ENCODE measurements at places on chromosomes 2 and 18.
A peak's percentile ranks its signal among the peaks of the same experiment; 100 is the strongest.

GRCh38 chr2:190717764-190718651 lies 69.1 kb downstream of the NAB1 start:
- DNase-seq = no peak

DNA sequence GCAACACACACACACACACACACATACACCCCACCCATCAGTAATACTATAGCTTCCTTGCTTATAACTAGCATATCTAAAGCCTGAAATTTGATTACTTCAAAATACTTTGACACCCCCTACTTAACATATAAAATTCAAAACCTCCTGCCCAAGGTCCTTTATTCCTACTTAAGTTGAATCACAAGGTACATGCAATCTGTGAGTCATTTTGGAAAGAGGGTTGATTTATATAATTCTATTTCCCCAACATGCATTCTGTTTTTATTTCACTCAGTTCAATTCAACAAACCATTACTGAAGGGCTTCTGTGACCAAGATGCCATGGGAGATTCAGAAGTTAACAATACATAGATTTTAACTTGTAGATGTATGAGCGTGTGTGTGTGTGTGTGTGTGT lies 420.7 kb downstream of the METTL4 start:
- DNase-seq = no peak

DNA sequence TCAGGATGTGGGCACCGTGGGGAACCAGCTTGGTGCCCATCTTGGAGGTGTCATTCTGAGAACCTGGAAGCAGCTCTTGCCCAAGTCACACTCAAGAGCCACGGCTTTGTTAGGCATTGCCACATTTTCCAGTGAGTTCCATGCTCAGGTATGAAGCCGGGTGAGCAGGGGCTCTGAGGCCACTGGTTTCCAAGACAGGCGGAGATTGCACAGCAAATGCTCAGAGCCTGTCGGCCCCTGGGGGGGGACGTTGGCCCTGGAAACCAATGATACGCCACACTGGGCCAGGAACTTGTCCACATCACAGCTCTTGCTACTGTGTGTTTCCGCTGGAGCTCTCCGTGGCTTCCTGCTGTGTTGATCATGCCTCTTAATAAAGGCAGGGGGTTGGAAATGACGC lies 52.5 kb upstream of the SALL3 start:
- no peak for DNase-seq

DNA sequence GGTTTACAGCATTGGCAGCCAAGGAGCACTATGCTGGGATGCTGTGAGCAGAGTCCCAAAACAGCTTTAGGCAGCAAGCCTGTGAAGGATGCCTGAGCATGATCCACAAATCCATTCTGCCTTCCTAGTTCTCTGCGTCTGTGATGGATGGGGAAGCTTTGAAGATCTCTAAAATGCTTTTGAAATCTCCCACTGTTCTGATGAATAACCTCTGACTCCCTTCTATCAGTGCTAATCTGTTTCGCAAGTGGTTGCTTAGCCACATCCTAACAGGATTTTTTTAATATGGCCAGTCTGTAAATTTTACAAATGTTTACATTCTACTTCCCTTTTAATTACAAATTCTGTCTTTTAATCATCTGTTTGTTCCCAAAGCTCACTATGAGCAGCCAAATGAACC lies 319.2 kb downstream of the GULP1 start:
- no peak for DNase-seq

DNA sequence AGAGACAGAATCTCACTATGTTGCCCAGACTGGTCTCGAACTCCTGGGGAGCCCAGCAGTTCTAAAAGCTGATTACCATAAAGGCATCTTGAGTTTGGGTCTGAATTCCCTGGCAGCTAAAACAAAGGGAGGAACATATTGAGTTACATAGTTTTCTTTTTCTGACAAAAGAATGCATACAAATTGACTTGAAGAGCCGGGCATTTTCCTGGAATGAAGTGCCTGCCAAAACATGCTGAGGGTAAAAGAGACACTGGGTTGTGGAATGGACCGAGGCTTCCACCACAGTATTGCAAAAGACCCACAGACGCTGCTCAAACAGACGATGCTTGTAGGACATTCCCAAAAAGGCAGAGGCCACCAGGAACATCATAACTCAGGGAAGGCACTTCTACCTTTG lies 35.1 kb upstream of the ROCK2 start:
- no peak for DNase-seq

DNA sequence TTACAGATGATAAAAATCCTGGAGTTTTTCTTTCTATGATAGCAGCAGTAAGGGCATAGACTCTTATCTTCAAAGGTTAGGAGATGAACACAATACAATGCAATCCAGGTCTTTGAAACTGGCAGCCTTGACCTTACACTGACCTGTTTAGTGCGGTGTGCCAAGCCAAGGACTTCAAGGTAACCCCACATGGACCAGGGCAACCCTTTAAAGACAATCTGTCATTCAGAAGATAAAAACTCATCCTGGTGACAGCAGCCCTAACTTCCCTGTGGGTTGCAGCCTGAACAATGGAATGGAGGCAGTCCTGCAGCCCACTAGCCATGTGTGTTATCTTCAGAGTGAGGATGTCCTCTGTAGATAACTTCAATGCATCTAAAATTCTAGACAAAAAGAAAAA lies 78.1 kb downstream of the RTTN start:
- DNase-seq = peak; percentile 34

- DNase-seq = no peak
These were observed 8.7 kb upstream of the ACSL3 start for GRCh38 chr2:222851956-222852617.

DNA sequence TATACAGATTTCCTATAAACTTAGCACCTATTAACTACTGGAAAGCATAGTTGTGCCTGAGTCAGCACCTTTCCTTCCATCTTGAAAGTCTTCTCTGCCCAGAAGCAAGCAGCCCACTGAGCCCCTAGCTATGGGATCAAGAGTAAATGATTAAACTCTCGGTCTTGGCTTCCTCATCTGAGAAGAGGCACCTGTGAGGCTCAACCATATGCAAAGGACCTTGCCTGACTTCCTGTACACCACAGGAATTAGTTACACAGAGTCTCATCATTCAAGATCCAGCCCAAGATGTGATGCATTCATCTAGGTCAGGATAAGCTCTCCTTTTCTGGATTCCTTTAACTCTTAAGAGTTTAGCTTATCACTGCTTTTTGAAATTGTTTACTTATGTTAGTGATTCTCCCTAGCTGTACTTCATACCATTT lies 96.0 kb downstream of the CDH2 start:
- DNase-seq = no peak

DNA sequence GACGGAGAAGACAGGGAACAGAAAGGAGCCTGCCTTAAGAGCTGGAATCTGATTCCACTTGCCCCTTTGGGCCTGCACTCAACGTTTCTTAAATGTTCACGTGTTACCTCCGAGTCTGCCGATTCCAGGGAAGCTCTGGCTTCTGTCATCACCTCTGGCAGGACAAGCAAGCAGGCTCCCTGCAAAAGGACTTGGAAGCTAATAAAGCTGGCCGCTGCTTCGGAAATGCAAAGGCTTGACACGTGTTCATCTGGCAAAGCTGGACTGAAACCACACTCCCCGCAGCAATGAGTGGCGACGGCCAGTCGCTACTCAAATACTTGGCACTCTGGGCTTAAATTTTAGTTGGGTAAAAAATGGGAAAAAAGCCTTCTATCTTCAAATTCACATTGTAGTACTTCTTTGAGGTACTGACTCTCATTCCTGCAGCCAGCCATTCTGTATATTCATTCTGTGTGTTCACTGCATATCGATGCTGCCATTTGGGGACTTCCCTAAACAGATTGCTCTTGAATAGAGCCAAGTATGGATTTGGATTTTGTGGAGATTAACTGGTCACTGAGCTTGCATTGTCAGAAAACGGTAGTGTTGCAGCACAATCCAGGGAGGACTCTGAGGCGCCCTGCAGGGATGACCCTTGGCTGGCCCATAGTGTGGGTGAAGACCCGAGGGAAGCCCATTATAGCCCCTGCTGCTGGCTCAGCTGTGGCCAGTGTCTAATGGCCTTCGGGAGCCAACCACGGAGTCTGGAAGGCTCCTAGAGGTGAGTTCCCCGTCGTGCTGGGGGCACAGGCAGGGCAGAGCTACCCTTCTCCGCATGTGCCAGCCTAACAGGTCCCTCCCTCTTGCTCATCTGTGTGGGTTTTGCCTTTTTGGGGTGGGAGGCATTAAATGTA lies 231.5 kb downstream of the PRKCE start:
- no peak for DNase-seq

DNA sequence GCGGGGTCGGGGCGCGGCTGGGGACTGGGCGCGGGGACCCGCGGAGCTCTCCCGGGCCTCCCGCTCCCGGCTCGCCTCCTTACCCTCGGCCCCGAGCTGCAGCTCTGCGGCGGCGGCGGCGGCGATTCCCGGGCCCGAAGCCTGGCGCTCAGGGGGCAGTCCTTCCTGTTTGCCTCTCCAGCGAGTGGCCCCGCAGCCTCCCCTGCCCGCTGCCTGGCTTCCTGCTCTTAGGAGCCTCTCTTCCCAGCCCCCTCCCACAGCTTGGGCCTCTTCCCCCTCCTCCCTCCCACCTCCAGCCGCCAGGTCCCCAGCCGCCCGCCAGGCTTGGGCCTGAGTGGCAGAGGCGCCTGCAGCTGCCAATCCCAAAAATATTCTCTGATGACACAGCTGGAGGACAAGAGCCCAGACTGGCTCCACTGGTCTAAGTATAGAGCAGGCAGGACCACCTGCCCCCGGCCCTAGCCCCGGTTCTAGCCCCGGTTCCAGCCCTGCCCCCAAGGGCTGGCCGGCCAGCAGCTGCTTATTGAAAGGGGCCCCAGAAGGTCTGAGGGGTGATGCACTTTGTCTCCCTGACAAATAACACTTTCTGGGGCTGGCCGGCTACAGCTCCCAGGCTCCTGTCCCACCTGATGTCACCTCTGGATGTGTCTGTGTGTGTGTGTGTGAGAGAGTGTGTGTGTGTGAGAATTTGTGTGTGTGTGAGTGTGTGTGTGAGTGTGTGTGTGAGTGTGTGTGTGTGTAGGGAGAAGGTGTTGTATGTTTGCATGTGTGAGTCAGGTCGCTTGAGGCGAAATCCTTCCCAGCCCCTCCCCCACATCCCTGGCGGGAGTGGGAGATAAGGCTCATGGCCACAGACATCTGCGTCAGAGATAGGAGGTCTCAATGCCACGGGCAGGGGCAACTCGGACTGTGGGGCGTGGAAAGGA lies at the start of gene OBSL1:
TSS of gene OBSL1 (minus strand) at position 229 of the 926 bp plus-strand sequence. CDS start 307 bp downstream, outside the sequence.
- peak; percentile 91 for DNase-seq

DNA sequence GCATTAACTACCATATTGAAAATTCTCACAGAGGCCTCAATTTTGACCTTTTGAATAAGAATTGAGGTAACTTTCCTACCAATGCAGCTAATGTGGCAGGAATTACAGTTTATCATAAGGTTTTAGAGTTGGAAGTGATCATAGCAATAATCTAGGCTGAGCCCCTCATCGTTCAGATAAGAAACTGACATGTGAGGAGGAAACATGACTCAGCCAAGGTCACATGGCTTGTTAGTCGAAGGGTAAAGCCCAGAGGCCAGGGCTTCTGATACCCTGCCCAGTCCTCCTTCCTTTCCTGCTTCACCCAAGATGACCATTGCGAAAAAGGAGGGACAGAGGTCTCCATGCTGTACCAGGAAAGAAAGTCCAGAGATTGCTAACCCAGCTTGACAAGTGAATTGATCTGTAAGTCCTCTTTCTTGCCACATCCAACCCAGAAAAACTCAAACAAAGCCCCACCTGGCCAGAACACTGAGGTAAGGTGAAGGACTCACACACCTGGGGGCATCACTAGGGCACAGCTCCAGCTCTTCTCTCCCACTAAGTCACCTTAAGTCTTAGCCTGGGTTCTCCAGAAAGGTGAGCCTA lies 174.8 kb downstream of the EN1 start:
- DNase-seq = no peak

DNA sequence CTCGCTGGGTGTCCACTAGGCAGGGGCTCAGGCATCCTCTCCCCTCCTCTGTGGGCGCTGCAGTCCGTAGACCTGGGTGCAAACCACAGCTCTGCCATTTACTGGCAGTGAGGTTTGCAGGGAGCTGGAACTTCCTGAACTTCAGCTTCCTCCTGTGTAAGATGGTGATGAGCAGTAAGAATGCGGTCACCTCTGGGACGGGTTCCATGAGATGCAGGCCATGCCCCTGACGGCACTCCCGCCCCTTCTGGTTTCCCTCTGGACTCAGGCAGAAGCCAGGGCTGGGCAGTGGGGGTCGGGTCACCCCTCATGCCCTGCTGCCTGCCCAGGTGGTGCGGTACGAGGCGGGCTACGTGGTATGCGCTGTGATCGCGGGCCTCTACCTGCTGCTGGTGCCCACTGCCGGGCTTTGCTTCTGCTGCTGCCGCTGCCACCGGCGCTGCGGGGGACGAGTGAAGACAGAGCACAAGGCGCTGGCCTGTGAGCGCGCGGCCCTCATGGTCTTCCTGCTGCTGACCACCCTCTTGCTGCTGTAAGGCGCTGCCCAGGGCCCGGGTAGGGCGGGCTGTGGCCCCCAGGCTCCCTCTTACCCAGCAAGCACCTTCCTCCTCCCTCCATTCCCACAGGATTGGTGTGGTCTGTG lies 1.5 kb downstream of the PROM2 start:
- no peak for DNase-seq

- no peak for DNase-seq
These were observed 534.6 kb downstream of the TNS1 start for GRCh38 chr2:217468042-217468830.

GRCh38 chr2:19736191-19736831 lies 165.5 kb downstream of the TTC32 start:
- DNase-seq = no peak

DNA sequence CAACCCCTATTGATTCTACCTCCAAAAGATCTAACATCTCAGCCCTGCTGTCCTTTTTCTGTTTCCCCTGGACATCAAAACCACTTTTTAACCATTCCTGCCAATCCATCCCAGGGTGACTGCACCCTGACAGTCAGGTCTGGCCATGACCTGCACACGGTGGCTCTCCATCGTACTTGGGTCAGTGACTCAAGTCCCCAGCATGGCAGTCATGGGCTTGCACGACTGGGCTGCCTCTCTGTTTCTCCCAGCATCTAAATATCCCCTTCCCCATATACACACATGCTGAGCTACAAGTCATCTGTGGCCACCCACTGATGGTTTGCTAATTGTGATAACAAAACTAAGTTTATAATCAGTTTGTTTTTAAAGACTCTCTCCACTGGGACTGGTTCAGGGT lies 6.6 kb downstream of the NCK2 start:
- no peak for DNase-seq

DNA sequence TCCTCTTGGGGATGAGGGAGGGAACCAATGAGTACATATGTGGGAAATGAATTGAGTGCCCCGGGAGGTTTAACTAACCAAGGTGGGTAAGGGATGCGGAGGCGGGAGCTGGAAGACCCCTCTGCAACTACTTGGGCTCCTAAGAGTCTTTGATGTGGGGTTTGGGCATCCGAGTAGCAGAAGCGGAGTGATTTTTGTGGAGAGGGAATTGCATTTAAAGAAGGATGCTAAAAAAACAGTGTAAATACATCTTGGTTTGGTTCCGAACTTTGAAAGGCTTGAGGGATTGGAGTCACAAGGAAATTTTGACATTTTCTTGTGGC lies 215.7 kb downstream of the MCFD2 start:
- DNase-seq = peak; percentile 62

- no peak for DNase-seq
These were observed 208.7 kb downstream of the TWIST2 start for GRCh38 chr2:239056611-239057010.
